Fibroblast of skin of right biceps (primary cell): ENCODE measurements at places on chromosomes 1 and 21.
A peak's percentile ranks its signal among the peaks of the same experiment; 100 is the strongest.

GRCh38 chr1:101683561-101683960 is 313.2 kb downstream of the OLFM3 start:
- no peak for DNase-seq

- DNase-seq = no peak
Observed at GRCh38 chr21:44058652-44058964, 46.5 kb downstream of the TRAPPC10 start.

DNA sequence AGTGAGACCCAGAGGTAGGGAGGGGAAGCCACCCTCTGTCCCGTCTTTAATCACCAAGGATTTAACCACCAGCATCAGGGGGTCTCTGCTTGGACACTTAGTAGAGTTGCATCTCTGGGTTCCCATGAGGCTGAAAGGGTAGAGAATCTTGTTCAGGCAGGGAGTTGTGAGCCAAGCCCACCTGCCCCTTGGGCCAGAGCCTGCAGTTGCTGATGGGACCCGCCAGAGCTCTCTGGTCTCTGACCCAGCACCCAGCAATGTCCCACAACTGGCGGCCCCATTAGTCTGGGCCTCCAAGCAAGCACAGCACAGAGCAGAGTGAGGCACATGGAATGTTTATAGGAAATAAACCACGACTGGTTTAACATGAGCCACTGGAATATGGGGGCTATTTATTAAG is 166.3 kb downstream of the TRIM33 start:
- DNase-seq = peak; percentile 31

- no peak for DNase-seq
Observed at GRCh38 chr1:226712742-226713419, 26.2 kb downstream of the ITPKB start.

DNA sequence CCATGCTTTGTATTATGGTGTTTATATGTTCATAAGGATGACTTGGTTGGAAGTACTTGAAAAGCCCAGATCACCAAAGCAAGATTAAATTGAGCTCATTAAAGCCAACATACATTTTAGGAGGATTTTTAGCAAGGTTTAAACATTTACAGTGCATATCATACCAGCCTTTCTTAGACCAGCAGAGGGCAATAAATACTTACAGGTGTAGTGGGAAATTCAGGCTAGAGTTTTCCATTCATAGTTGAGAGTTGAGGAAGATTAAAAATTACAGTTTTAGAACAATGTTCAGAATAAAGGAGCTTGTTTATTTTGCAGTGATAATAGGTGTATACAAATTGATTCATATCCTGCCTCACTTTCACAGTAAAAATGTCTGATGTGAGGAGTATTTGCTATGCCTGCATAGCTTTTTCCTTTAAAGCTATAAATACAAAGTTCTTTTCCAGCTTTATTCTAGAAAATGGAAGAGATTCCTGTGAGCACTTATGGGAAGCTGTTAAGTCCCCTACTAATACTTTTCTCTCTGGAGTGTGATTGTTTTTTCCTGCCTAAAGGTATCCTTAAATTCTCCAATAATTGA is 35.3 kb downstream of the DTL start:
- peak; percentile 45 for DNase-seq

DNA sequence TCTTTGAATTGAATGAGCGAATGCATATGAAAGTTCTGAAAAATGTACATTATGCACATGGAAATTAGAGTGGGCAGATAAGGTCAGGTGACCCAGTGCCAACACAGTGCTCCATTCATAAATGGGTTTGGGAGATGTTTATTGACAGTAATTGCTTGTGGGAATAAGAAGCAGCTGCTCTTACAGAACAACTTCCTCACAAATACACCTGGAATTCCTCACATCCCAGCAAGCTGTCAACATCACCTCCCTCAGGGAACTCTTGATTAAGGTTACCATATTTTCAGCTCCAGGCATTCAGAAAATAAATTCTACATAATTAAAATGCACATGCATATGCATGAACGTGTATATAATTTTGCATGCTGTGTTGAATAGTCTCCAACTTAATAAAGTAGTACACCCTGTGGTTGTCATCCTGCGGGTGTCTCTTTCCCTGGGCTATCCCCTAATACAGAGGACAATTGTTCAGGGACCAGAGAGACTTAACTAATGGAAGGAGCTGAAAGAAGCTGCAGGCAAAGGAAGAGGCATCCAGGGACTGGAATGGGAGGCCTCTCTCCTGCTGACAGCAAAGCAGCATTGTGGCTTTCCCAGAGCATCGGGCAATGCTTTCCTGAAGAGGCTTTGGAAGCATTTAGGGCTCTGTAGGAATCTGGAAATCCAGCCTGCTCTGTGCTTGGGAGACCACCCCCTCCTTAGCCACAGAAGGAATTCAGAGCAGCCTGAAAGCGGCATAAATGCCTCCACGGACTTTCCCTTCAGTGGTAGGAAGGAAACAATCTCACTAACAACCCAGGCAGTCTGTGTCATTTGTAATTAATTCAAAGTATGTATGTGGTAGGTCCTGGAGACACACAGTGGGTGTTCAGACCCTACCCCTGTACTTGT is 55.2 kb upstream of the GNG12 start:
- peak; percentile 91 for DNase-seq

DNA sequence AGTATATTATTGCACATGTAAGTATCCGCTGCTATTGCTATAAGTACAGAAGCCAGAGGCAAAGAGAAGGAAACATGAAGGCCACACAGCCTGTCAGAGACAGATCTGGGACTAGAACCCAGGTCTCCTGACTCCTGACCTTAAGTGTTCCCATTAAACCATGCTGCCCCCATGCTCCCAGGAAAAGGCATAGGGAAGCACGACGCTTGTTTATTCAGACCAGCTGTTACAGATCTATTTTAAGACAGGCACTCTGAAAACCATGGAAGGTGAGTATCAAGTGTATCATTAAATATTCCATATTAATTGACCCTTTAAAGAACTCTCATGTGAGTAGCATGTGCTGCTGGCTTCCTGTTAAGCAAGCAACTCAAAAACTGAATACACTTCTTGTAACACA is 11.4 kb downstream of the VAV3 start:
- no peak for DNase-seq

- no peak for DNase-seq
Observed at GRCh38 chr21:39315603-39316445, 2.4 kb upstream of the BRWD1 start.
